ENCODE measurements at places on chromosomes 7 and 10. TPM values are rescaled to one million over a fixed set of nuclear protein-coding genes. Genes with fewer than 3 reads are reported as not detected.

GRCh38 chr10:50621968-50622705, 1.6 kb downstream of the SGMS1 start:
- peak overlapping the region; percentile 95 for H3K4me3 ChIP-seq
- H3K36me3 ChIP-seq = no peaks in the 10 kb centered on the region
- H3K27me3 ChIP-seq = peaks cover 13% of the 10 kb centered on the region
- H3K27ac ChIP-seq = peak overlapping the region; percentile 39
- peaks cover 20% of the 10 kb centered on the region for H3K4me1 ChIP-seq

The FAM237B gene
- total RNA-seq = not detected

The C10orf71 gene
- not detected for total RNA-seq

- H3K4me1 ChIP-seq = peaks cover 14% of the 10 kb centered on the region
Measured at GRCh38 chr7:1883031-1883761, 213.1 kb downstream of the ELFN1 start.

GRCh38 chr10:14009371-14010100, 321.2 kb downstream of the FRMD4A start:
- no peak for DNase-seq
- H3K27me3 ChIP-seq = peaks cover 2% of the 10 kb centered on the region
- peak overlapping the region; percentile 91 for H3K27ac ChIP-seq
- peaks cover 54% of the 10 kb centered on the region for H3K4me1 ChIP-seq

DNA sequence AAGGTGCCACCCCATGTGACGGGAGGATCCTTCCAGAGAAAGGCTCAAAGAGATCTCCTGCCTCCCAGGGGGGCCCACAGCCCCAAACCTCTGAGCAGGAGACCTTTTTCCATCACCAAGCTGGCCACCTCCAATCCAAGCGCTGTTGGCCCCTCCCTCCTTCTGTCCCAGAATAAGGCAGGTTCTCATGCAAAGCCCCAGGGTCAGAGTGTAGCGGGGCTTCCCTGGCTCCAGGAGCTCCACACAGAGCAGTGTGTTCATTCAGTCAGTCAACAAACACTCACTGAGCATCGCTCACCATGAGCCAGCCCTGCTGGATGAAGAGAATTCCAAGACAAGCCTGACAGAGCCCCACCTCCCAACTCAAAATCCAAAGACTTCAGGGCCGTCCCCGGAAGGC, 39.0 kb downstream of the TNRC18 start:
- H3K36me3 ChIP-seq = peaks cover 12% of the 10 kb centered on the region
- peaks cover 4% of the 10 kb centered on the region for H3K4me1 ChIP-seq
- H3K27ac ChIP-seq = no peak overlapping the region
- peaks cover 9% of the 10 kb centered on the region for H3K27me3 ChIP-seq
- DNase-seq = no peak

DNA sequence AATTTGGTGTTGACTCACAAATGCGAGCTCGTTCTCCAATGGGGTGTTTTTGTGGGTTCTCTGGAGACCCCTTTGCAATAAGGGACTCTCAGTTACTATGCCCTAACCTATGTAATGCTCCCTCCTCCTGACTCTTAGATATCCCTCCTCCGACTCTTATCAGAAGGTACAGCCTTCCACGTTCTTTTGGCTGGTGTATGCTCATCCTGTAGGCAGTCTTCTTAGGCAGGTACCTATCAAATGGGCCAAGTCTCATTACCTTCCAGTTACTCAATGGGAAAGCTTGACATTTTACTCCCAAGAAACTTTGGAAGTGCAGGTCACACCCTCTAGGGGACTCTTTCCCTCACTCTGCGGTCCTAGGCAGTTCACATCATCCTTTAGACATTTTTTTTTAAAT, 32.6 kb downstream of the SLC26A5 start:
- no peak overlapping the region for H3K4me3 ChIP-seq
- H3K36me3 ChIP-seq = no peaks in the 10 kb centered on the region
- H3K4me1 ChIP-seq = no peaks in the 10 kb centered on the region
- no peak overlapping the region for H3K27ac ChIP-seq
- no peaks in the 10 kb centered on the region for H3K27me3 ChIP-seq

Data from endothelial cell (in vitro differentiated cells).